ENCODE measurements at places on chromosomes 7 and 10.

- no peak for DNase-seq
Observed at GRCh38 chr10:72697716-72698115, 5.8 kb downstream of the MCU start.

GRCh38 chr10:21517134-21518031 lies 8.1 kb downstream of the SKIDA1 start:
- peak; percentile 72 for DNase-seq

GRCh38 chr7:115058726-115059125 lies 136.8 kb downstream of the MDFIC start:
- DNase-seq, result no peak

GRCh38 chr7:77954773-77955555 lies 156.4 kb downstream of the PHTF2 start:
- DNase-seq, result no peak

DNA sequence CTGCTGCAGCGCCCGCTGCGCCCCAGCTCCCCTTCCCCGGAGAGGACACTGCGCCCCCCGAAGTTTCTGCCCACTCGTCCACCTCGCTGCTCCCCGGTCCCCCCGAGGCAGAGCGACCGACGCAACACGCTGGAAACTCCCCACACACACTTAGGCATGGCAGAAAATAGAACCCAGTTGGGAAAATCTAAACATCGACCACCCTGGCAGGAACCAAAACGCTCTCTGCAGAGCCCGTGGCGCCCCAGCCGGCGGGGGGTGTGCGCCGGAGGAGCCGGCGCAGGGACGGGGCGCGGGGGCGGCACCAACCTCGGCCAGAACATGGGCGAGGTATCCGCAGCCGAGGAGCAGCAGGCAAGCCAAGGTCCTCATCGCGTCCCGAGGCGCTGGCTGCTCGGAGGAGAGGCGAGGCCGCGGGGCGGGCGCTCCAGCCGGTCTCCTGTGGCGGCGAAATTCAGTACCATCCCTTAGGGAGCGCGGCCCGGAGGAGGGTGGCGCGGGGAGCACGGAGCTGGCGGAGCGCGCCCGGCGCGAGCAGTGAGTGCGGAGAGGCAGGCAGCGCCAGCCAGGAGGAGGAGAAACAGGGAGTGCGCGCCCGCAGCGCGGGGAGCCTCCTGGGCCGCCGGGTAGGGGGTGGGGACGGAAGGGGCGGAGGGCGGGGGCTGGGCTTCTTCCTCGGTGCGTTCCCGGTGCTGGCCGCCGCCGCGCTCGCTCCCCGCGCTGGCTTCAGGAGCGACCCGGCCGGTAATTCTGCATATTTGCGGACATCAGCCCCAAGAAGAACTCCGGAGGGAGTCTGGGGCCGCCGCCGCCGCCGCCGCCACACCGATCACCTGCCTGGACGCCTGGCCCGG lies 789 bp downstream of the PDGFA start:
- peak; percentile 87 for DNase-seq

- DNase-seq, result peak; percentile 84
Observed at GRCh38 chr10:70267161-70267933, 16.5 kb downstream of the NPFFR1 start.

DNA sequence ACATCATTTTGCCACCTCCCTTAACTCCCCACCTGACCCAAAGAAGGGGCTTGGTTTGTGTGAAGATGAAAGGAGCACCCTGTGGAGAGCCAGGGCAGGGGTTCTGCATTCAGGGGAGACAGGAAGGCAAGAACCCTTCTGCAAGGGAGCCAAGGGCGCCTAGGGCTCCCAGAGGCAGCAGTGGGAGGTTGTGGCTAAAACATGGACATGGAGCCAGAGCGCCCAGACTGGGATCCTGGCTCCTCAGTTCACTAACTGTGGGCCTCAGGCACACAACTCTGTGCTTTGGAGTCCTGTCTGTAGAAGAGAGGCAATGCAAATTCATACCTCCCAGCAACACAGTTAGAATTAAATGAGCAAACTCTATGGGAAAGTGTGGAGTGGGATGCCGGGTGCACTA lies 123.1 kb upstream of the MACROH2A2 start:
- DNase-seq, result no peak

DNA sequence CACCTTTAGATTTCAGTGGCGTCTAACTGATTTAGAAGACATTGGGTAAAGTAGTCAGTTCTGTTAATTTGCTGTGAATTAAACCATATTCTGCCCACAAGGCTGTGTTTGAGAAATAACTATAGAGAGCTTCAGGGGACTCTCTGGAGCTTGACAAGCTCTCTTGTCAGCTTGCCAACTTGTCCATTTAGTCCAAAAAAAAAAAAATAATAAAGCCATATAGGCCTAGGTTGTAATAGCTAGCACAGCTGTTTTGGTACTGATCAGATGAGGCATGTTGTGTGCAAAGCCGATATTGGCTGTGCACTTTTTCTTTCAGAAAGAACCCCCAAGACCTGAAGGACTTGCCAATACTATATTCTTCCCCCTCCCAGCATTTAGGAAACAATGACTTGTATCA lies 20.2 kb upstream of the ZNF282 start:
- DNase-seq, result no peak

GRCh38 chr10:1488970-1489548 lies 248.3 kb downstream of the ADARB2 start:
- DNase-seq, result no peak

- DNase-seq, result no peak
Observed at GRCh38 chr7:81430761-81431160, 339.1 kb downstream of the HGF start.

- DNase-seq, result no peak
Observed at GRCh38 chr10:66642217-66642616, 283.6 kb upstream of the LRRTM3 start.

DNA sequence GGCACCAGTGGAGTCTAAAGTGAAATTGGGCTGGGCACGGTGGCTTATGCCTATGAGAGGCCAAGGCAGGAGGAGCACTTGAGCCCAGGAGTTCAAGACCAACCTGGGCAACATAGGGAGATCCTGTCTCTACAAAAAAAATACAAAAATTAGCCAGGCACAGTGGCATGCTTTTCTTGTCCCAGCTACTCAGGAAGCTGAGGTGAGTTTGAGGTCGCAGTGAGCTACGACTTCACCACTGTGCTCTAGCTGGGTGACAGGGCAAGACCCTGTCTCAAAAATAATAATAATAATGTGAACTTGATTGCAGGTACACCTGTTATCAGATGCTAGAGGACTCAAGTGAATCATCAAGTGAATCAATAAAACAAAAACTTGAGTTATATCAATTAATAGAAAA lies 108.0 kb downstream of the BTAF1 start:
- no peak for DNase-seq

DNA sequence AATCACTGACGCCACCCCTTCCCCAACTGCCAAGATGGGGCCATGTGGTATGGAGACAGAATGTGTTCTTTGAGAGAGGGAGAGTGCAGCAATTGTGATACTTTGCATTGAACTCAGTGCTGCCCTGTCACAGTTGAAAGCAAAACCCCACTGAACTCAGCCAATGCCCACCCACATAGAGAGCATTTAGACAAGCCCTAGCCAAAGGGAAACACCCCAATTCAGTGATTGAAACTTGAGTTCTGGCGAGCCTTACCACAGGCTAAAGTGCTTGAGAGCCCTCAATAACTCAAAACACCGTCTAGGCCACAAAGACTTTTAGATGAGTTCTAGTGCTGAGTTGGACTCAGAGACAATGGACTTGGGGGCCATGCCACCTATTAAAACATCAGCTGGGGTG lies 751.9 kb upstream of the POT1 start:
- no peak for DNase-seq

- no peak for DNase-seq
Observed at GRCh38 chr10:5499493-5500140, at the start of gene CALML5. TSS of gene CALML5 (minus strand) at chr10:5499570. CDS start at chr10:5499438, 132 bp downstream.

- DNase-seq, result no peak
Observed at GRCh38 chr7:84248843-84249242, 54.3 kb upstream of the SEMA3A start.

- no peak for DNase-seq
Observed at GRCh38 chr7:7228472-7228871, 46.1 kb downstream of the C1GALT1 start.

DNA sequence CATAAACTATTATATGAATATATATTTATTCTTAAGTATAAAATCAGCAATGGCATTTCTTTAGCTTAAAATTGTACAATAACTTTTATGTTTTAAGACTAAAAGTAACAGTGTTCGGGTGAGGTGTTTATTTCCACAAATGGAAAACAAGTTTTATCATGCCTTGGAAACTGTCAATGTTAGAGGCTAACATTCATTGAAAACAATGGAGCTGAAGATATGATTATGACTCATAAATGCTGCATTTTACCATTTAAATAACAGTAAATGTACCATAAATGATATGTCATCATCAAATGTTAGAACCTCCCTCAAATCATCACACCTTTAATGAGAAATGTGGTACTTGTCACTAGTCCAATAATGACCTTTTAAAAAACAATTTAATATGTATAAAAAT lies 897.3 kb downstream of the PCDH15 start:
- no peak for DNase-seq

DNA sequence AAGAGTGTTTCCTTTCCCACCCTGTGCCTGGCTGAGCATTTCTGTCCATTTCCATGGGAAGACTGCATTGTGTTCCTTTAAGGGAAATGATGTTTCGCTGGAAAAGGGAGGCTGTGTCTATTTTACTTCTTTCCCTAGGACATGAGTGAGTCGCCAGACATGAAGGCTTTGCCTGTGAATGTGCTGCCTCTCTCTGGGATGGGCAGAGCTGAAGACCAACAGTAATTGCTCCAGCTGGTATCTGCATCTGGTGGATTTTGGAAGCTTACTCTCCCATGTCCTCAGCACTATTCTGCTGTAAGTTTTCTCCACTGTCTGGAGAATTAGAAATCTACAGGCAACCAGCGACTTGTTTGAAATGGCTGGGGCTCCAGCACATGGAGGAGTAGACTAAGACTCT lies 264.6 kb upstream of the BMPER start:
- DNase-seq, result no peak

GRCh38 chr10:77732213-77733003 lies 94.8 kb upstream of the KCNMA1 start:
- no peak for DNase-seq

GRCh38 chr7:151895008-151895630 lies 18.2 kb upstream of the PRKAG2 start:
- no peak for DNase-seq

DNA sequence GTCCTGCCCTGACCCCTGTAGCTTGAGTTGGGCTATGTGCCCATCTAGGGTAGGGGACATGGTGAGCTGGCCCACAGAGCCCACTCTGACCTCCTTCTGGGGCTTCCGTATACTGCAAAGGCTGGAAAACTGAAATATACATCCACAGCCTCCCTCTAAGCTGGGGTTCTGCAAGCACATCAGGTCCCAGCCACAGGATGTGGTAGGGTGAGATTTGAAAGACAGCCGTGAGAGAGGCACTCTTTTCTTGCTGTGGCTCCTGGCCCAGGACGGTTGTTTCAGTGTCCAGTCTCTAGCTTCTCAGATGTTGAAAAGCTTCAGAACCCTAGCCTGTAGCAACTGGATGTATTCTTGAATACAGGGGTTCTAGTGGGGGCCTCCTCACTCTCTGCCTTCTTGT lies 60.1 kb upstream of the ADRB1 start:
- DNase-seq, result no peak

- no peak for DNase-seq
Observed at GRCh38 chr7:119640861-119641260, 632.1 kb upstream of the KCND2 start.

GRCh38 chr10:3782146-3782450 lies 2.9 kb downstream of the KLF6 start:
- no peak for DNase-seq

GRCh38 chr7:47651355-47652317 lies 69.7 kb upstream of the TNS3 start:
- DNase-seq, result no peak

- peak; percentile 60 for DNase-seq
Observed at GRCh38 chr10:52525761-52526160, 211.7 kb downstream of the DKK1 start.

DNA sequence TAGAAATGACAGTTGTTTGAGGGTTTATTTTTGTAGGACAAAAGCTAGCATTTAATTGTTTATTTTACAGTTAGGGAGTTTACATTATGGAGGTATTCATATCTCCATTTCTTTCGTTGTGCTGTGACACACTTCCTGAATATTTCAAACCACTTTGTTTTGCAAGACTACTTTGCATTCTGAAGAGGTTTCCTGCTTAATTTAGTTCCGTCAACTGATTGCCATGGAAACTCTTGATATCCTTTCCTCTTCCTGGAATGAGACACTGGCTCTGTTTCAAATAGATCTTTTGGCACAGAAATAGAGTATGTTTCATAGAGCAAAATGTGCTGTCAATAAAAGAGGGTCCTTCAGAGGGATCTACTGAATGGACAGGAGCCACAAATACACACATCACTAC lies 159.5 kb upstream of the AGR3 start:
- DNase-seq, result peak; percentile 38

DNA sequence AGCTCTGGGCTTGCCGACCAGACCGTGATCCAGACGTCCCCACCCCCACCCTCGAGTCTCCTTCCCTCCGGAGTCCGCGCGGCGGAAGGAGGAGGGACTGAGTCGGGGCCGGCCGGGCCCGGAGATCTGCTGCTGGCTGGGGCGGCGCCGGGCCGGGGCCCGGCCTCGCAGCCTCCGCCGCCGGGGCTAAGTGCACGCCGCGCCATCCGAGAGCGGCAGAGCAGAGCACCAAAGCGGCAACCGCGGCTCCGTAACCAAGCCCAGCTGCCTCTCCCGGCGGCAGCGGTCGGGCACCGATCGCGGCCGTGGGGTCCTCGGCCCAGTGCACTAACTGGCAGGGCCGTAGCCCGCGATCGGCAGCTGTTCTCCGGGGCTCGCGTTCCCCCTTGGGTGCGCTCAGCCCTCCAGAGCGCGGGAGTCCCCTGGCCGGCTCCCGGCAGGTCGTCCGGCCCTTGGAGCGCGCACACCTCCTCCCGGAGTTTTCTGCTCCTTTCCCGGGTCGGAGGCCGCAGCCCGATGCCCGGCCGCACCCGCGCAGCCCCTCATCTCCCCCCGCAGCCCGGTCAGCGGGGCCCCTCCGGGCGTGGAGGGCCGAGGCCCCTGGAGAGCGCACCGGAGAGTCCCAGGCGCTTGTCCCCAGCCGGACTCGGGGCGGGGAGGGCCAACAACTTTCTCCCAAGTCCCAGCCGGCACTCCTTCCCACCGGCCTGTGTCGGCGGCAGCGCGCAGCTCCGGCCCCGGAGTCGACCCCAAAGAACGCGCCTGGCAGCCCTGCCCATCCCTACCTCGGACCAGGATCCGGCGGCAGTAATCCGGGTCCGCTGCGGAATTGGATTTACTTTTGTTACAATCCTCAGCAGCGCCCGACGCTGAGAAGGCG lies 799 bp downstream of the VAX1 start:
- DNase-seq, result peak; percentile 7

All from LoVo (cell line).